SW 1271 (cell line): ENCODE measurements at places on chromosomes 13 and 19.

DNA sequence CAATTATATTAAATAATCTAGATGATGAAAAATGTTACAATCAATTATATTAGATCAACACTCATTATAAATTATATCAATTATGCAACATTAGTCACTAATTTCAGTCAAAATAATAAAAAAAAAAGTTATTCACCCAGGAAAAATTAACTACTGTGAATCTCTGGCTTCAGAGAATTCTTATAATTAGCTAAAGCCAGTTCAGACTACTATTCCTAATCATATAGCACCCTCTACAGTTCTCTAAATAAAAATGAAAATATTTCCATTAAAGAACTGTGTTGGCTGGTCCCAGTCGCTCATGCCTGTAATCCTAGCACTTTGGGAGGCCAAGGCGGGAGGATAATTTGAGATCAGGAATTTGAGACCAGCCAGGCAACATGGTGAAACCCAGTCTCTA lies 33.0 kb downstream of the XPO4 start:
- no peak for DNase-seq

GRCh38 chr19:7492142-7492541 lies 3.3 kb upstream of the PEX11G start:
- no peak for DNase-seq

DNA sequence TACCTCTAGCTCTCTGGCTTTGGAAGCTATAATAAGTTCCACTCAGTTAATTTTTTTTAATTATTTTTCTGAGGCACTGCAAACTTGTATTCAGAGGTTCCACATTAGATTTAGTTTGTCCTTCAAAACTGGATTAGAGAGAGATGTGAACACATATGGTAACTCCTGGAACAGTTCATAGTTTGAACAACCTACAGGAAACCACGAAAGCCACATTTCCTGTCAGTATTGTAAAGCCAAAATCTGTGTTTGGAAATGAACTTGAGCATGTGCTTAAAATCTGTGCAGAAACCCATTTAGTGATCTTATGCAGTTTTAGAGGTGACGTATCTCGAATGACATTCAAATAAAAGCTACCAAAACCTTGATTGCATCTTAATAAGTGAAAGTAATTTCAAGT lies 1952.0 kb downstream of the OLFM4 start:
- DNase-seq, result no peak

DNA sequence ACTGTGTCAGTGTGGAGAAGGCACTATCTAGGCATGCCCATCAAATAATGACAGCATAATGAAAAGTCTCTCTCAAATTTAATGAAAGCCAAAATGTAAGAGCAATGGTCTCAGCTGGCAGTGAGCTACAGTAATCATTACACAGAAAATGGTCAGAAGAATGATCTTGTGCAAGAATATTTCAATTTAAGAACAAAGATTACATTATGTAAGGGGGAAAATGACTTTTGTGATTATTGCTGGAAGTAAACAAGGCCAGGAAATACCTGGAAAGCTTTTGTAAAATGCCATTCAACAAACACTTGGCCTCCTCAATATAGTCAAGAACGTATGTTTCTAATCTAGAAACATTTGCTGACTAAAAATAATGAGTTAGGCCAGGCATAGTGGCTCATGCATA lies 89.1 kb downstream of the CAB39L start:
- DNase-seq, result no peak

GRCh38 chr13:47858042-47859025 lies 142.7 kb downstream of the SUCLA2 start:
- no peak for DNase-seq

DNA sequence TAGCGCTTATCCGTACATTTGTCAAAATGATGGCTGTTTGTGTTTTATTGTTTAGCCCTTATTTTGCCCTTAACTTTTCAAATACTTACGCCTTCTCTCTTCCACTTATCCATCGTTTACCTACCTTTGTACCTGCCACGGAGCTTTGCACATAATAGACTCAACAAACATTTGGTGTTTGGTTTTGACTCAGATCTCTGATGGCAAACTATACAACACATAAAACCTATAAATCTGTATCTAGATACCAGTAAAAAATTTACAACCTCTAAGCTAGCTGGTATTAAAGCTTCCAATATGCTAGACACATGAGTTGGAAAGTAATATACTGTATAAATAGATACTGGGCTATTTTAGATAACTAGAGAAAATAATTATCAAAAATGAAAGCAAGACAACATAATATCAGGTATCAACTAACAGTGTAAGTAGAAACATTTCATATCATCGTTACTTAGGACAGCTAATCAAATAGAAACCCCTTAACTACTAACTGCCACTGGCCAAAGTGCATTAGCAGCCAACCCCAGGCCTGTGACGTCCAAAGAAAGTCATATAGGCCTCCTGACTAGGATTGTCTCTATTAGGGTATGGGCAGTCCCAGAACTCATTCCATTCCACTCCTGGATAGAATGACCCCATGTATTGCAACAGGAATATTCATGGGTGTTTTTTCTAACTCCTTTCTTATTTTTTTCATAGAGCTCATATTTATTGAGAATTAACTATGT lies 53.8 kb downstream of the KCTD12 start:
- no peak for DNase-seq

- DNase-seq, result no peak
These were observed 117.4 kb downstream of the TNFRSF19 start for GRCh38 chr13:23687614-23688013.

DNA sequence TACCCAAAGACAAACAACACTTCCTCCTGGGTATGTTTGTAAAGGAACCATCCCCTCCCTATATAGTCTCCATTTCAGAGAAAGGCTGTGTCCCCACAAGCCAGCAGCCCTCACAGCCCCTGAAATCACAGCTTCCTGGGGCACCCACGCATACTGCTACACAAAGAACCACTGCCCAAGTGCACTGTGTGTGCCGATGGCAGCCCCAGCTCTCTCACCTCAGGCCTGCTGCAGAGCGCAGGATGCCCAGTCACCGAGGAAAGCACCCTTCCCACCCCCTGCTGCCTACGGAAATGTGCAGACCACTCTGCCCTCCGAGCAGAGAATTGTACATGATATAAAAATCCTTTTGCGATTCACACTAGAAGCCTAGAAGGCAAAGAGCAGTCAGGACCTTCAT lies 39.4 kb downstream of the SOHLH2 start:
- no peak for DNase-seq

DNA sequence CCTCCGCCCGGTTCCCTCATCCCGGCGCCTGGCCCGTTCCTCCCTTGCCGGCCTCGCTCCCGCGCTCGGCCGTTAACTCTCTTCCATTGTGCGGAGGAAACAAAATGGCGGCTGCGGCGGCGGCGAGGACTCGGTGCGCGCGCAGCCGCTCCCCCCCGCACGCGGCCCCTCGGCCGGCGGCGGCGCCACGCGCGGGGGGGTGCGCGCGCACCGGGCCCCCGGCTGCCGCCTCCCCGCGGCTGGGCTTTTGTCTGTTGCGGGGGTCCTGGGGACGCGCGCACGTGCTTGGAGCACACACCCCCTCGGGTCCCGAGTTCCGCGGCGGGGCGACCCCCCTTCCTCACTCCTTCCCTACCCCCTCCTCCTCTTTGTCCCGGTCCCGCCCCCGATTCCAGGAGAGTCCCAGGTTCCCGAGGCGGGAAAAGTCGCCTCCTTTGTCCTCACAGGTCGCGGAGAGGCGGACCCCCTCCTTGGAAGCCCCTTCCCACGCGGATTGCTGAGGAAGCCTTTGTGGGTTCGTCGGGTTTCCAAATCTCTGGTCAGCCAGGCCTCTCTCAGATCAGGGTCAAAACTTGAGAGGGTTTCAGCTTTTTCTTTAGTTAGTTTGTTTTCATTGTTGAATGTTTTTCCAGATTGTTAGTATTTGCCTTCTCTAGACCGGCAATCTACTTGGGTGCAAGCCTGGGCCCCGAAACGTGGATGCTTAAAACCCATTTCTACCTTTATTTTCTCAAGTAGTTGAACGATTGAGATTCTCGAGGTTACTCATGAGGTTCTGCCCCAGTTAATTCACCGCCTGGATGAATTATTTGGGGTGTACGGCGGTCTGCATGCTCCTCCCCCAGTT lies 687 bp downstream of the ILF3 start:
- no peak for DNase-seq

DNA sequence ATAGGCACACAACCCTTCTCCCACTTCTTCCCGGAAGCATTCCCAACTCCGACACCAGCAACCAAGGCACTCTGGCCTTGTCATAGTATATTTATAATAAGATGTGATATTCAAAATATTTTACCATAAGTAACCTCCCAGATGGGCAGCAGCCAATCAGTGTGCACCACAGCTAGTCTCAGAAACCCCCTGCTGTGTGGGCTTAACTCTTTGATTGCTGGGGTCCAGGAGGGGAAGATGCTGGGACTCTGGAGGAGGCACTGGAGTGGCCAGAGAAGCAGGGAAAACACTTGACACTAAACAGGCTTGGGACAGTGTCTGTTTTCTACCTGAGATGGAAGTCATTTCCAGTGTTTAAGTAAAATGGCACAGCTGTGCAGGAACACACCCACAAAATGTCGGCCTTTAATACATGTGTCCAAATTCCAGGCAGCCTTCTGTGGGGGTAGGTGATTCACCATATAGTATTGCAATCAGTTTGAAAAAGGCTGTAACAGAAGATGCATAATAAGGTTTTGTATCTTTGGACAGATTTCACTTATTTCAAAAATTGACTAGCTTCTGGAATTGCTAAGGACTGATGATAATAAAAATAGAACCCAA lies 100.7 kb downstream of the MBNL2 start:
- DNase-seq, result no peak

DNA sequence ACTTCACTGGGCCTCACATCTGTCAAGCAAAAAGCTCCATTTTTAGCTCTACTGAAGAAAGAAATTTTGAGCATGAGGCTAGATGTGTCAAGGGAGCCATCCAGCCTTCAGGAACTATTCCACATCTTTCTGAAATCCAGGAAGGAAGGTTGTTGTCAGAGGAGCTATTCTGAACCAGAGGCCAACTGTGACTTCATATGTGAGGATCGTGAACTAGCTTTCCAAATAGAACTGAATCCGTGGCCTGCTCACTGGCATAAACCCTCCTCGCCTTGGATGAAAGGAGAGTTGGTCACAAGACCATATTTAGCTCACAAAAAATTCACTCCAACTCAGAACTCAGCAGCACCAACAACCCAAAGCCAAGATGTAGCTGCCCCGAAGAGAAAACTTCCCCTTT lies 195.8 kb downstream of the FOXO1 start:
- no peak for DNase-seq

GRCh38 chr13:111909501-111909900 lies 157.4 kb upstream of the SOX1 start:
- DNase-seq, result no peak

GRCh38 chr13:73499695-73500094 lies 440.9 kb downstream of the KLF5 start:
- DNase-seq, result no peak

DNA sequence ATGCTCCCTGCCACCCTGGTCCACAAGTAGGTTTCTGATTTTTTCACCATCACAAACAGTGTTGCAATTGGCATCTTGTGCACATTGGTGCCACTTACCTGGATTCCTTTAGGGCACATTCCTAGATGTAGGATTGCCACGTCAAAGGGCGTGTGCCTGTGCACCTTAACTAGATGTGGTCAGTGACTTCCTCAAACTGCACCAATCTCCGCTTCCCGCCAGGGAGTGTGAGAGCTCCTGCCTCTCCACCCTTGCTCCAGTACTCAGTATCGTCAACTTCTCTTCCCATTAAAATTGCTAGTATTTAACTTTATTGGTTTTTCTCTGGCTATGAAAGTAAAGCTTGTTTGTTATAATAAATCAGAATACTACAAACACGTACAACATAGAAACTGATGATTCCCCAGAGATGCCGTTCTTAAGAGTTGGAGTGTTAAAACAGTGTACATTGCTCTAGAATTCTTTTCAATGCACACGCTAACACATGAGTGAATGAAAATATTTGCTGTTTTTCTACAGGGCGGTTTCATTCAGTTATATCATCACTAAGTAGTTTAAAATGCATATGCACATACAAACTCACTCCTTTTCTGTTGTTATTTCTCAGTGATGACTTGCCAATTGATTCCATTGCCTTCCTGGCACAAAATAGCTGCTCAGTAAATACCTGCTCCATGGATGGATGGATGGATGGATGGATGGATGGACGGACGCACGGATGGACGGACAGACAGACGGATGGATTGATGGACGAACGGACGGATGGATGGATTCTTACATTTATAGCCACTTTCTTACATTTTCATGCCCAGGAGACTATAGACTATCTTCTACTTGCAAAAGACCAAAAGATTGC lies 23.4 kb downstream of the CCNE1 start:
- no peak for DNase-seq

- no peak for DNase-seq
These were observed 8.0 kb downstream of the ZSCAN22 start for GRCh38 chr19:58334691-58335249.
